Thoracic aorta (tissue), 2 donors: ENCODE measurements at places on chromosomes 2 and 18.

- DNase-seq, result no peak
These were observed 379.6 kb downstream of the FBXO15 start for GRCh38 chr18:73768043-73768442.

DNA sequence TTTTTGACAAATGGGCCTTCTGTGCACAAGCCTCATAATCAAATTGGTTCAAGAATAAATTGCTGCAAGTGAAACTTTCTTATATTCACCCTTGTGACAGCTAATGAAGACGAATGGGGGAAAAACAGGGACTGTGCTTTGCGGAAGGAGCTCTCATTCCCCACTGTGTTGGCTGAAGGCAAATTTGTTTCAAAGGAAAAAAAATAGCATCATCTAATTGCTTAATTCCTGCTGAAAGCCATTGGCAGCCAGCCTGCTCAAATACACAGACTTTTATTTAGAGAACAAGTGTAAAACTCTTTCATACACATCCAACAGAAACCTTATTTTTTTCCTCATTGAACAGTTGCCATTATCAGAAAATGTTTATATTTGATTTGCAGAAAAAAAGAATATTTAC, 172.3 kb downstream of the ARL6IP6 start:
- DNase-seq, result no peak

GRCh38 chr2:105894327-105894944, 149.7 kb downstream of the NCK2 start:
- DNase-seq, result no peak

DNA sequence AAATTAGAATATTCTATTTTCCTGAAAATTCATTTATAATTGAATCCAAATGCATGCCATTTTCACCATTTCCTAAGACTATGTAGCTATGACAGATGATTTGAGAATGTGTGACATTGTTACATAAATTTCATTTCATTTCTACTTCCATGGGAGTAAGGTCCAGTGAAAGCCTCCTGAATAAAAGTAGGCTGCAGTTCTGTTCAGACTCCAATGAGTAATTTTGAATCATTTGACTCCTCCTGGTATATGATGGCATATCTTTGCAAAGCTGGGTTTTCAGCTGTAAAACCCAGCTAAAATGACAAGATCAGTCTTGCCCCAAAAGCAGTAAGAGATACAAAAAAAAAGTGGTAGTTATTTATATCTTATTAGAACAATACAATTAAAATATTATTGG, 101.0 kb upstream of the DNAJC10 start:
- no peak for DNase-seq

- no peak for DNase-seq
These were observed 119.8 kb upstream of the CCDC68 start for GRCh38 chr18:55079067-55079466.

DNA sequence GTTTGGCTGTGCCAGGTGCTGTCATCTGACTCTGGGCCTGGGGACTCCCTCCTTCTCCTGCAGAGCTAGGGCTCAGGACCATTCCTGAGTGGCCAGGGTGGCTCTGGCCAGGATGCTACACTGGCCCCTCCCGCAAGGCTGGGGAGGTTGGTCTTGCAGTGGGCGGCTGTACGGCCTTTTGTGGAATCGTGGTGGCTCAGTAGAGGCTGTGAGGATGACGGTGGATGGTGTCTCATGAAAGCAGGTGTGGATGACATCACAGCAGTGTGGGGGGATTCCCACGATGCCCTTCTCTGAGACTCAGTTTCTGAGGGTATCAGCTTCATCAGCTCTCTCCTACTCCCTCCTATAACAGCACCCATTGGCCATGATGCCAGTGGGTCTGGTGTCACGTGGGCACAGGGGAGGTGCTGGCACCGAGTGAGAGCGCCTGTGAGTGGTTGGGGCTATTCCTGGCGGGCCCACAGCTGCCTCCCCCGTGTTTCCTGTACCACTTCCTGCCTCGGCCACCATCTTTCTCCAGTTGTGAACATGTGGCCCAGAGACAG, 144.2 kb upstream of the HDAC4 start:
- DNase-seq, result no peak

GRCh38 chr18:73563901-73564472, 583.6 kb downstream of the FBXO15 start:
- DNase-seq, result no peak

DNA sequence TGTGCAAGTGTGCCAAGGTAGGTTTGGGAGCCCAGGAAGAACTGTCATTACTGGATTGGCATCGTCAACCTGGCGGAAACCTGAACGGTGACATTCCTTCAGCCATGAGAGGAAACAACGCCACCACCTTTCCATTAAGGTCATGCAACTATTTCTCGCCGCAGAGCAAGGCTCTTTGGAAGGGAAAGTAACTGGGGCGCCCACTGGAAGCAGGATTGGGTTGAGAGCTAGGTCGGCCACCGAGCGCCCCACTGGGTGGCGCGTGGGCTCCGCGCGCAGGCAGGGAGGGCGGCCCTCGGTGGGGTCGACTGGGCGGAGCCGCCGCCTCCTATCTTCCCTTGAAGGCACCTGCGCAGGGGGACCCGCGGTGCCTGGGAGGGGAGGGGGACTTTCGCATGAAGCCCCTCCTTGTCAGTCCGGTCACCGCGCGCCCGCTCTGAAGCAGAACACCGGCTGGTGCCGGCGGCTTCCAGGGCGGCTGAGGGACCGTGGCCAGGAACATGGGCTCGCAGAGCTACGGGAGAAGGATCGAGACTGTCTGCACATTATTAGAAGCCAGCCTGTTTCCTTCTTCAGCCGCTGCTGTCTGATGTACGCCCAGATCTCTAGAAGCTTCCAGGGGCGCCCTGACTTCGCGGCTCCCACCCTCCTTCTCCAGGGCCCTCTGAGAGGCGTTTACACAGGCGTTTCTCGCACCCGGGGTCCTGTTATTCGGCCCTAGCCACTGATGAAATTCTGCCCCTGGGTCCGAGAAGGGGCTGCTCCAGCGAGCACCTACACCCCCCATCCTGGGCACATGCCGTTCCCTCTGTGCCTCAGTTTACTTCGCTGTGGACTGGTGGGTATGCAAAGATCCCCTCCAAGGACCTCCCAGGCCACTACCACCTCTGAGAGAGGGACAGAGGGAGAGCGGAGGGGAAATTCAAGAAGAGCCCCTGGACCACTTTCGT, 27.3 kb upstream of the MAL start:
- DNase-seq, result no peak

- DNase-seq, result no peak
These were observed 14.5 kb downstream of the SLC19A3 start for GRCh38 chr2:227703280-227703732.

- no peak for DNase-seq
These were observed 123.2 kb downstream of the FTCDNL1 start for GRCh38 chr2:199727801-199728200.

- no peak for DNase-seq
These were observed 30.5 kb upstream of the EHBP1 start for GRCh38 chr2:62675062-62675461.

DNA sequence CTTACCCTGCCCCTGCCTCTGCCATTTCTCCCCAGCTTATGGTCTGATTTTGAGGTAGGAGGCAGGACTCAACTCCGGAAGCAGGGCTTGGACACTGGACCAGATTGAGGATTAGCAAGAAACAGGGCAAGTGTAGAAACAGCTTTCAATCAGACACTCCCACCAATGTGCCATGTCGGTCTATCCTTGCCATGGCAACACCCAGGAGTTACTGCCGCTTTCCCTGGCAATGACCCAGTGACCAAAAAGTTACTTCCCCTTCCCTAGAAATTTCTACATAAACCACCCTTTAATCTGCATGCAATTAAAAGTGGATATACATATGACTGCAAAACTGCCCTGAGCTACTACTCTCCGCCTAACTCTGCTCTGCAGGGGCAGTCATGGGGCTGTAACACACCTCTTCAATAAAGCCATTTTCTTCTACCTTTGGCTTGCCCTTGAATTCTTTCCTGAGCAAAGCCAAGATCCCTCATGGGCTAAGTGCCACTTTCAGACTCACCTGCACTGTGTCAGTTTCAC, 156.7 kb downstream of the LPIN1 start:
- DNase-seq, result no peak

DNA sequence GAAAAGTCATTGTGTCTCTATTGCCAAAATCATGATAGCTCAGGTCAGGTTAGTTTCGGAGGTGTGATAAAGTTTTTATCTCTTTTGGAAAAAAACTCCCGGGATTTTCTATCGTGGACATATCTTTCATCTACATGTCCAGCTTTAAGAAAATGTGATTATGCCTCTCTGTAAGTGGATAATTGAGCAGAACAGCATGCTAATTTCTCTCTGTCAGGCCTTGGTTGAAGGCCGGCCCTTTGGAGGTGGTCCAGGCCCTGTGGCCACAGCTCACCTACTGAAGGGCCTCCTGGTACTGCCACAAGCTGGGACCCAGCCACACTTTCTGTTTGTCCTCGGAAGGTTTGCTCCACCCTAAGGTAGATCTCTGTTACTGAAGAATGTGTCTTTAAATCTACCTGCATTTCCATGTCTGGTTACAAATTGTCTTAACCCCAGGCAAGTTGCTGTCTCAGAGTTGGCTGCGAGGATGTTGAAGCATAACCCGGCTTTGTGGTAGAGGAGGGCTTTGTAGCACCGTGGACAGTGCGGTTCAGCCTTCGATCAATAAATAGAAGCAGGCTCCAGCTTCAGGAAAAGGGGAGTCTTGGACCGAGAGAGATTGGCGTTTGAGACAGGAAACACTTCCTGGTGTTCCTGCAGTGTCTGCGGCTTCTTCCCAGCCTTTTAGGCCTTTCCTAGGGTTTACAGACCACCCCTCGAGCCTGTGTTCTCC, 25.5 kb downstream of the TCF7L1 start:
- DNase-seq, result no peak

GRCh38 chr18:34643989-34644388, 66.1 kb upstream of the DTNA start:
- DNase-seq, result no peak

DNA sequence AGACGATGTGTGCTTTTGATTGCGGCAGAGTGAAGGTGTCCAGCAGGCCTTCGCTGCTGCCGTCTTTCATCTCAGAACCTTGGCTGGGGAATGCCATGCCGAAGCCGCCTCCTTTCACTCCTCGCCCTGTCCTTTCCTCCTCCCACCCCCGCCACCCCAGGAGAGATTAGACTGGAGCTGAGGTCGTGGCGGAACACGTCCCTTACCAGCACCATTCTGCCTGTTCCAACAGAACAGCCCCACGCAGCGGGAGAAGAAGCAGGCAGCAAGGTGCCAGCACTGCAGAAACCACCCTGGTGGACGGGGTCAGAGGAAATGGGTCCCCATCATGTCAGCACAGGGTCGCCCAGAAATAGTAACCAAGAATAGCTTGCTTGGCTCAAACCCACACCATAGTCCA, 24.8 kb upstream of the RBM44 start:
- DNase-seq, result no peak

DNA sequence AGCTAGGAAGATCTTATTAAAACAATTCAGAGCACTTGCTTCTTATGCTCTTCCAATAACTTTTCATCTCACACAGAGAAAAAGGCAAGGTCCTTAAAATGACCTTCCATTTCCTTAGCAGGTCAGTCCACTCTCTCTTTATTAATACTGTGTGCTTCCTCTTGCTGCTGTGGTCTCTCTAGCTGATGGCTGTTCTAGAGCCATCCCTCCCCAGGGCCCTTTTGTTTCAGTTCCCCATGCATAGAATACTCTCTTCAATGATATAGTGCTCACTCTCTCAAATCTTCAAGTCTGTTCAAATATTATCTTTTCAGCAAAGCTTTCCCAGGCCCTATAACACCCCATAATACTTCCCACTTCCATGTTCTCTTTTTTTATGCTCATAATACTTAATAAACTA, 469.3 kb downstream of the METTL4 start:
- DNase-seq, result no peak

DNA sequence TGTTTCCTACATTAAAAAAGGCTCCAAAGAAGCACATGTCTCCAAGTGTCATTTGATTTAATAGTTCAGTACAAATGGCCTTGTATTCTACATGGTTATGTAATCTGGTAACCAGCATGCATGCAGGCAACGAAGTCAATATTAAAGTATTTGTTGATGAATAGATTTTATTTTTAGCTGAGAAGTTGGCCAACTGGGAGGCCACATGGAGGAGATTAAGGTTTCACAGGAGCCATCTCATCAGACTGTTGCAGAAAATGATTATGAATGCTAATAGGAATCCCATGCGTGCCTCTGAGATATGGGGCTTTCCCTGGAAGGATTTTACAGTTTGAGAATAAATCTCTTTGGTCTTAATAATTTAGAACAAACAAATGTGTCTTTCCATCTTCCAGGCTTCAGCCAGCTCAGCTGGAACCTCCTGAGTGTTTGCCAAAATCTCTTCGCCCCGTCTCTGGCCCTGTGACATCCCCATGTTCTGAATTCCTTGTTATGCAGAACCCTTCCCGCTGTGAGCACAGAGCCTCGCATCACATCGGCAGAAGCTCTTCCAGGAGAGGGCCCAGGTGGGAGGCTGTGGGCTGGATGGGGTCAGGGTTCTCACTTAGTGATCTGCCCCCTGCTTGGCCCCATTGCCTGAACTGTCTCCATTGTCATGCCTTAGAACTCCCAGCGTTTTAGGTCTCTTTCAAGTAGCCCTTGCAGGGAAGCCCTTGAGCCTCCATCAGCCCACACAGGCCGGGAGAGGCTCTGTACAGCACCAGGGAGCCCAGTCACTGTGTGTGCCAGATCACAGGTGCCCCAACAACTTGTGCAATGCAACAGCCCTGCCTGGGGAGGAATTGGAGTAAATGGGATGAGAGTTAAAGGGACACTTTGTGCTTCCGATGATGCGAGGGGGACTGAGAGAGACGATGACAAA, 190.5 kb upstream of the TWIST2 start:
- DNase-seq, result no peak

- no peak for DNase-seq
These were observed 2.6 kb downstream of the PROM2 start for GRCh38 chr2:95276888-95277245.

GRCh38 chr18:69490072-69490471, 89.4 kb downstream of the DOK6 start:
- DNase-seq, result no peak
